ENCODE measurements at places on chromosomes 11 and 22.

GRCh38 chr11:57377107-57377506, 3.8 kb downstream of the PRG3 start:
- DNase-seq, result no peak

GRCh38 chr22:24440718-24441405, 13.5 kb downstream of the ADORA2A start:
- no peak for DNase-seq

- peak; percentile 77 for DNase-seq
Measured at GRCh38 chr22:37229805-37230672, 14.0 kb downstream of the RAC2 start.

- DNase-seq, result no peak
Measured at GRCh38 chr22:34879001-34879400, 187.0 kb upstream of the ISX start.

DNA sequence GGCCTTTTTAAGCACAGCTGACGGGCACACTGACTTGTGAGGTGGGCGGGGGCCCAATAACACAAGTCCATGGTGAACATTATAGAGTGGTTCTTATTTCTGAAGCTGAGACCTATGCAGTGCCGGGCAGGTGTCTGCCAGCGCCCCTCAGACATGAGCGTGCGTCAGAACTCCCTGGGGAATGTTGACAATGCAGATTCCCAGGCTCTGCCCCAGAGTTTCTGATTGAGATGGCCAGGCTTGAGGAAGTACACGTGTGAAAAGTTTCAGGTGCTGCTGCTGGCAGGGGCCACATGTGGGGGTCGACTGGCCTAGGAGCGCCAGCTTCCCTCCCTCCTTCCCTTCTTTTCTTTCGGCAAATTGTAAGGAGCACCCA, 46.2 kb downstream of the TPCN2 start:
- no peak for DNase-seq

GRCh38 chr11:65489035-65489705, 9.7 kb upstream of the MALAT1 start:
- DNase-seq, result no peak

- no peak for DNase-seq
Measured at GRCh38 chr11:57073128-57073527, 84.4 kb downstream of the OR5AK2 start.

DNA sequence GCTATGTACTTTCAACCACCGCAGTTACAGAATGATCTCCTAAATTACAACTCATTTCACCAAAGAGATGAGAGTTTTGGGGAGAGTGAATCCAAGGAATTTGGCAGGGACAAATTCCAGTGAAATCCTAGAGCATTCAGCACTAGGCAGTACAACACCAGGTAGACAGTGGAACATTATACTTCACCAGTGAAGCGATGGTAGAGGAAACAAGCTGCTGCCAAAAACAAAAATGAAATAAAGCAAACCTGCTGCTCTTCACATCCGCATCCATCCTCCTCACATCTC, 16.9 kb downstream of the SMCO4 start:
- DNase-seq, result no peak

GRCh38 chr22:26956371-26956770, 299.0 kb downstream of the MIAT start:
- DNase-seq, result no peak

GRCh38 chr11:3939211-3939610, 83.7 kb downstream of the STIM1 start:
- DNase-seq, result no peak

DNA sequence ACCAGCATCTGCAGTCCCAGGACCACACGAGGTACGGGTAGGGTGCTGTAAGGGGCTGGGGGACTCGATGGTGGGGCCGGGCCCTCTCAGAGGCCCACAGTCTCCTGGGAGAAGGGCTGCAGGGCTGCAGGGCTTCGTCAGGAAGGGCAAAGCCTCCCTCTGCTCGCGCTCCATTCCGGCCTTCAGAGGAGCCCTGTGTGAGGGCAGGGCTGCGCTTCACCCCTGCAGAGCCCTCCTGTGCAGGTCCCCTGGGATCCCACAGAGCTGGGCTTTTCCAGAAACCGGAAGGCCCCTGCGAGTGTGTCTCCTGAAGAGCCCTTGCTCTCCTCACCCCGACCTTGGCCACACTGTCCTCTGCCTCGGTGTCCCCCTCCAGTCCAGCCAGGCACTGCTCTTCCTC, 27.2 kb downstream of the WNT11 start:
- DNase-seq, result no peak

GRCh38 chr22:24037851-24038765, 27.0 kb downstream of the CABIN1 start:
- DNase-seq, result no peak

- DNase-seq, result no peak
Measured at GRCh38 chr22:32913557-32913956, 112.1 kb downstream of the TIMP3 start.

GRCh38 chr11:125148743-125149142, 15.8 kb upstream of the PKNOX2 start:
- DNase-seq, result no peak

GRCh38 chr11:27358296-27358695, 4.7 kb downstream of the CCDC34 start:
- no peak for DNase-seq

GRCh38 chr22:39530692-39531331, 1.7 kb downstream of the RPS19BP1 start:
- DNase-seq, result no peak

- DNase-seq, result no peak
Measured at GRCh38 chr22:17117400-17117799, 3.8 kb downstream of the TMEM121B start.

- no peak for DNase-seq
Measured at GRCh38 chr11:68328374-68329091, 16.1 kb downstream of the LRP5 start.

DNA sequence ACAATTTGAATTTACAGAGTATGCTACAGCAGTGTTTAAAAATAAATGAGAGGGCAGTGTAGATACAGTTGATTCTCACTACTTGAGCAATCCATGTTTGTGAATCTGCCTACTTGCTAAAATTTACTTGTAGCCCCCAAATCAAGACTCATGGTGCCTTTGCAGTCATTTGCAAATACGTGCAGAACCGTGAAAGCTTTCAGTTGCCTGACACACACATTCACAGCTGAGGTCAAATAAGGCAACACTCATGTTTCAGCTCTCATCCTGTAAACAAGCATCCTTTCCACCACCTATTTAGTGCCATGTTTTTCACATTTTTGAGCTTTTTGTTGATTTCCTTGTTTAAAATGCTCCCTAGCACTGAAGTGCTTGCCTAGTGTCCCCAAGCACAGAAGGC, 32.5 kb upstream of the RASL10A start:
- no peak for DNase-seq

GRCh38 chr11:60989093-60989650, 17.7 kb downstream of the CD6 start:
- no peak for DNase-seq

GRCh38 chr11:12118949-12119348, 8.6 kb downstream of the MICAL2 start:
- DNase-seq, result no peak

DNA sequence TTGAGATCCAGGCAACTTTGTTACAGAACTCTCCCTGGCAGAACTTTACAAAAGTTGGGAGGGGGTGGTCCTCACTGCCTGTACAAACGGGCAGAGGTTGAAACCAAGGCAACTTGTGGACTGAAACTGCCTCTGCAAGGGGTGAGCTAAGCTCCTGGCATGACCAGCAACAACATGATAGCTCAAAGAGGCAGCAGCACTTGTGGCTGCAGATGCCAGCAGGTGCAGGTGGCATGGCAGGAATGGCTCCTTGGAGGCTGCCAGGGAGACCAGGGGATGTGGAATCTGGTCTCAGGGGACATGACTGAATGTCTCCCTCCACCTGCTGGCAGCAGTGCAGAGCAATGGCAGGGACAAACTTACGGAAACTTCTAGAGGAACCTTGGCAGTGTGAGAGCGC, 38.8 kb upstream of the PHF21A start:
- no peak for DNase-seq

GRCh38 chr22:24827296-24827695, 21.3 kb downstream of the SGSM1 start:
- DNase-seq, result no peak

DNA sequence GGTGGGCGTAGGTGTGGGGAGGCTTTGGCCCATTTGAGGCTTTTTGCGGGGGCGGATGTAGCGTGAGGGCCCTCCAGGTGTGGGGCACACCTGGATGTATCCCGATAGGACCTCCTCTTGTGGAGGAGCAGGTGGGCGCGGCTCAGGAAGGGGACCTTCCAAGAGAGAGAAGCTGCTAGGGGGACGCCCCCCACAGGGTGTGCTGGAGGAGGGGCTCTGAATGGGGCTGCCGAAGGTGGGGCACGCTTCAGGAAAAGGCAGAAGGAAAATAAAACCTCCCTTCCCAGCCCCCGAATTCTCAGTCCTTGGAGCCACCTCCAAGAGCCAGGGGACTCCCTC, 621 bp downstream of the SGSM1 start:
- DNase-seq, result no peak

DNA sequence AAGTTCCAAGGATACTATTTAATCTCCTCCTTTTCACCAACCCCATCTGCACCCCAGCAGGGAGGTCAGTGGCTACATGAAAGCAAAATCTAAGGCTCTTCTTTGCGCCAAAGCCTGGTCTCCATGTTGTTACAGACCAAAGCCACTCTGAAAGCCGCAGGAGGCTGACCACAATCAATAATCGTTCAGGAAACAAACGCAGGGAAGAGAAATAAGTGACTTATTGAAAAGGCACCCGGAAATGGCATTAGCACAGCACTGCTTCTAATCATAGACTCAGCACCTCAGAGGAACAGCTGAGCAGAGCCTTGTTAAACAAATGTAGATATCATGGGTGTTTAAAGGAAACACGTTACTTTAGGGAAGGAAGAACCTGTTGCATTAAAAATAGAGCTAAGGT, 183.9 kb downstream of the KIRREL3 start:
- no peak for DNase-seq

DNA sequence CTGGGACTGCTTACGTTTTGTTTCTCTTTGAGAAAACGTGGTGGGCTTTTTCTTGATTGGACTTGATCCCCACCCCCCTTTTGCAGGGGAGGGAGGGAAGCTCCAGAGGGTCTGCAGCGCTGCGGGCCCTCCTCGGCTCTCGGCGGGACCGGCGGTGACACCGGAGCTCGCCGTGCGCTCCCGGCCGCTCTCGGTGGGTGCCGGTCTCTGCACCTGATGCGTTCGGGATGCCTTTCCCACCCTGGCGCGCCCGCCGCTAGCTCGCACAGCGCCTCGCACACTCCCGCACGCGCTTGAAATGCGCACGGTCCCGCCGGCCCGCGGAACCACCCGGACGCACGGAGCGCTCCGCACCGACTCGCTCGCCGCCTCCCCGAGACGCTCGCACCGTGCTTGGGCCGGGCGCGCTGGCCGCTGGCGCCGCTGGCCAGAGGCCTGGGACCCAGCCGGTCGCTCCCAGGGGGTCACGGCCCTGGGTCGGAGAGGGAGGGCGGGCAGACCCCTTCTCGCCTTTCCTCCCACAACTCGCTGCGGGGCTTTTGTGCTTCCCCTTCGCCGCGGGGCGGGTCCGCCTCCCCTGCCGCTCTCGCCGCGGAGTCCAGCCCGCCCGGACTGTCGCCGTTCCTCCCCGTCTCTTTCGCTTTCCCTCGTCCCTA, 1.0 kb downstream of the ZBTB16 start:
- no peak for DNase-seq

- DNase-seq, result no peak
Measured at GRCh38 chr11:26297189-26297975, 34.5 kb upstream of the ANO3 start.

DNA sequence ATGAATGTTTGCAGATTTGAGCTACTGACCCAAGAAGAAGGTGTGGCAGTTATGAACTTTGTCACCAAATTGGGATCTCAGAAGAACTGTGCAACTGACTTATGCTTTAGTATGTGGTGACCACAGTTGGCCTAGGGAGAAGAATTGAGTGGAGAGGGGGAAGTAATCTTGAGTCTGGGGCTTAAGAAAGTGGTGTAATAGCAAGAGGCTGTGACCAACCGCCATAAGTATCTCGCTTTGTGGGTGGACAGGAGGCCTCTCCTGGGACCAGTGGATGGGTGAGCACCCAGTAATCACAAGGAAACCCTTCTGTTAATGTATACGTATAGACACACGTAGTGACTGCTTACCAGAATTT, 12.7 kb upstream of the IL10RA start:
- DNase-seq, result no peak

GRCh38 chr11:132957881-132958280, 574.4 kb downstream of the OPCML start:
- no peak for DNase-seq

DNA sequence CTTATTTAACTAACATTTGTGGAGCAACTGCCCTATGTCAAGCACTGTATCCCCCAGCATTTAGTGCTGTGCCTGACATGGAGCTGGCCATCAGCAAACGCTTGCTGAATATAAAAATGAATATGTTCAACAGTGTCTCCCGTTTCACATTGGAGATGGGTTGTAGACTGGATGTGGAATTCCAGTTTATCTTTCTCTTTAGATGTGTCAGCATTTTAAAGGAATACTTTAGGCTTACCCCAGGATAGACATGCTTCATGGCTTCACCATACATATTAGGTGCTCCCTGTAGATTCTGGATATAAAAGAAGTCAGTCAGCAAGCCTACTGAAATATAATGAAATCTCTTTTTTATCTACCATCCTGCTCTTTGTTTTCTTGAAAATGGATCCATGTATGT, 21.3 kb upstream of the TPH1 start:
- no peak for DNase-seq

GRCh38 chr11:119772641-119773415, 43.8 kb upstream of the NECTIN1 start:
- DNase-seq, result no peak

GRCh38 chr22:35192129-35192918, 65.0 kb upstream of the HMGXB4 start:
- no peak for DNase-seq

DNA sequence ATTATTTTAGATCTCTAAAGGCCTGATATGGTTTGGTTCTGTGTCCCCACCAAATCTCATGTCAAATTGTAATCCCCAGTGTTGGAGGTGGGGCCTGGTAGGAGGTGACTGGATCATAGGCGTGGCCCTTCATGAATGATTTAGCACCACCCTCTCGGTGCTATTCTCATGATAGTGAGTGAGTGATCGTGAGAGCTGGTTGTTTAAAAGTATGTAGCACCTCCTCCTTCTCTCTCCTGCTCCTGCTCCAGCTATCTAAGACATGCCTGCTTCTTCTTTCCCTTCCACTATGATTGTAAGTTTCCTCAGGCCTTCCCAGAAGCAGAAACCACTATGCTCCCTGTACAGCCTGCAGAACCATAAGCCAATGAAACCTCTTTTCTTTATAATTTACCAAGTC, 114.1 kb downstream of the SERGEF start:
- no peak for DNase-seq

DNA sequence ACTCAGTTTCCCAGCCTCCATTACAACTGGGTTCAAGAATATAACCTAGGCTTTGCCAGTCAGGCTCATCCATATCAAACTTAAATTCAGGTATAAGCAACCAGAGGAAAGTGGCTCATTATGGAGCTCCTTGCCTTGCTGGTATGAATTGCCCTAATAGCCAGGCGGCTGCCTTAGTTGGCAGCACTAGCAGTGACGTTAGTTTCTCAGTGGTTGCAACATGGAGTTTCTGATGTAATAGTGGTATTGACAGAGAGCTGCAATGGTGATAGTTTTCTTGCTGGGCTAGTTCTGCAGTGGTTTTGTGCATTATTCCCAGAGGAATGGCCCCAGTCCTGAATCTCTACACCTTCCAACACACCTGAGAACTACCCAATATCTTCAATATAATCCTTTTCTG, 3.8 kb upstream of the TMEM123 start:
- no peak for DNase-seq

GRCh38 chr11:113874581-113875233, 665 bp downstream of the USP28 start:
- DNase-seq, result no peak

GRCh38 chr11:8745431-8746253, 63.0 kb downstream of the RPL27A start:
- DNase-seq, result no peak

GRCh38 chr11:108596701-108597100, 3.1 kb upstream of the EXPH5 start:
- no peak for DNase-seq
